Neuronal stem cell (in vitro differentiated cells): ENCODE measurements at places on chromosomes 13 and 19.

GRCh38 chr13:62544928-62545327 is 1129.3 kb upstream of the PCDH20 start:
- no peak overlapping the region for H3K27ac ChIP-seq
- no peak overlapping the region for H3K4me3 ChIP-seq
- no peaks in the 10 kb centered on the region for H3K4me1 ChIP-seq
- no peaks in the 10 kb centered on the region for H3K27me3 ChIP-seq
- no peak for DNase-seq

DNA sequence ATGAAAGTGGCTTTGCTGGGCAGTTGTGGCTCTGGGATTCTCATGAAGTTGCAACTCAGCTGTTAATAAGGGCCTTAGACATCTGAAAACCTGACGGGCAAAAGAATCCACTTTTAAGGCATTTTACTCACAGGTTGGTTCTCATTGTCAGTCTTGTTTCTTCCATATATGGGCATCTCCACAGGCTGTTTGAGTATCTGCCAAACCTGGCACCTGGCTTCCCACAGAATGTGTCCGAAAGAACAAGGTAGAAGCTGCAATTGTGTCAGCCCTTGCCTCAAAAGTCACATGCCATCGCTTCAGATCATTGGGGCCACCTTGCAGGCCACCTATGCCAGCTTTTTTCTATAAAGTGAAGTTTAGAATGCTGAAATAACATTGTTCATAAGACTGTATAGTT is 102.4 kb downstream of the KCTD12 start:
- no peak overlapping the region for H3K27ac ChIP-seq
- H3K4me3 ChIP-seq: no peak overlapping the region
- no peaks in the 10 kb centered on the region for H3K4me1 ChIP-seq
- H3K27me3 ChIP-seq: no peaks in the 10 kb centered on the region
- no peak for DNase-seq

- H3K36me3 ChIP-seq: no peaks in the 10 kb centered on the region
- H3K27ac ChIP-seq: no peak overlapping the region
- peaks cover 2% of the 10 kb centered on the region for H3K4me1 ChIP-seq
- no peak overlapping the region for H3K4me3 ChIP-seq
- no peaks in the 10 kb centered on the region for H3K27me3 ChIP-seq
These were observed 130.2 kb downstream of the IRS2 start for GRCh38 chr13:109656206-109656605.

DNA sequence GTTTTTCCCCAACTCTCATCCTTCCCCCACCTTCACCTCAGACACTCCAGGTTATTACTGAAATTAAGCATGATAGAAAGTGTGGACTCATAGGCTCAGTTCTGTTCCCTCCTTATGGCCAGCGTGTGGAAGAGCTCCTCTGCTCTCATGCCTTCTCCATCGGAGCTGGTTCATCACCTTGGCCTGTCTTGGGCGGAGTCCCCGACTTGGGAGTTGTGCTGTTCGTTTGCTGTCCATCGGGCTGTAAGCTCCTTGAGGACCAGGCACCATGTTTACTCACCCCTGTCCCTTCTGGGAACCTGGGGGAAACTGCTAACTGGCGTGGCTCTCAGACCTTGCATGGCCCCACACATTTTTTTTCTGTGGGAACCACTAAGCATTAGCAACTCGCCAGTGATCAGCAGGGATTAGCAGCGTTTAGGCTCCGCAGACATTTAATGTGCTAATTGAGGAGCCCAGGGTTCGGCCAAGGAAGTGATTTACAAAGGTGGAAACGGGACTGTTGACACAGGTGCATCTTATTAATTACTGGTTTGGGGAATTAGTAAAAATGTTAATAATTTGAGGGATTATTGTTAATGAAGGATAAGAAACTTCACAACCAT is 123.8 kb downstream of the TM9SF2 start:
- peaks cover 2% of the 10 kb centered on the region for H3K4me1 ChIP-seq
- DNase-seq: no peak
- no peaks in the 10 kb centered on the region for H3K27me3 ChIP-seq

- peaks cover 2% of the 10 kb centered on the region for H3K27me3 ChIP-seq
- H3K27ac ChIP-seq: peak overlapping the region; percentile 68
- no peak for DNase-seq
These were observed 2.1 kb upstream of the CIRBP start for GRCh38 chr19:1266916-1267476.

GRCh38 chr19:5050067-5050656 is 81.2 kb downstream of the KDM4B start:
- H3K27ac ChIP-seq: no peak overlapping the region
- H3K27me3 ChIP-seq: no peaks in the 10 kb centered on the region
- peaks cover 56% of the 10 kb centered on the region for H3K36me3 ChIP-seq

GRCh38 chr13:76446191-76446590 is 440.0 kb downstream of the KCTD12 start:
- H3K4me1 ChIP-seq: no peaks in the 10 kb centered on the region
- H3K27ac ChIP-seq: no peak overlapping the region
- H3K36me3 ChIP-seq: no peaks in the 10 kb centered on the region
- no peaks in the 10 kb centered on the region for H3K27me3 ChIP-seq
- no peak overlapping the region for H3K4me3 ChIP-seq
- DNase-seq: no peak

DNA sequence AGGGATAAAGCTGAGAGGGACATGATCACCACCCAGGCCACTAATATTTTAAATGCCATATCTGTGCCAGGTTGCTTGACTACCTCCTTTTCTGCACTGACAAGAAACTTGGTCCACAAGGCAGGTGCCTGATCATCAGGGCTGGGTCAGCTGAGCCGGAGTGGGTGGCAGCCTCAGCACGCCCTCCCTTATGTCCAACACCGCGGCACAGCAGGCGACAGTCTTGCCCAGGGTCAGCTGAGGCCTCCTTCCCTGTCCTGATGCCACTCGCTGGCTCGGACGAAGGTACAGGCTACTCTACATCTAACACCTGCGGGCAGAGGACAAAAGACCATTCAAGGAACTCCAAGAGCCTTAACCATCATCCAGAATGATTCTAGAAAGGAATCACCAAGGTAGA is 16.9 kb downstream of the ZC3H4 start:
- no peak for DNase-seq
- peaks cover 23% of the 10 kb centered on the region for H3K4me1 ChIP-seq
- no peak overlapping the region for H3K4me3 ChIP-seq

GRCh38 chr19:50815439-50815838 is 8.1 kb downstream of the KLK1 start:
- peaks cover 3% of the 10 kb centered on the region for H3K4me1 ChIP-seq
- no peak overlapping the region for H3K4me3 ChIP-seq
- no peak for DNase-seq
- no peak overlapping the region for H3K27ac ChIP-seq

DNA sequence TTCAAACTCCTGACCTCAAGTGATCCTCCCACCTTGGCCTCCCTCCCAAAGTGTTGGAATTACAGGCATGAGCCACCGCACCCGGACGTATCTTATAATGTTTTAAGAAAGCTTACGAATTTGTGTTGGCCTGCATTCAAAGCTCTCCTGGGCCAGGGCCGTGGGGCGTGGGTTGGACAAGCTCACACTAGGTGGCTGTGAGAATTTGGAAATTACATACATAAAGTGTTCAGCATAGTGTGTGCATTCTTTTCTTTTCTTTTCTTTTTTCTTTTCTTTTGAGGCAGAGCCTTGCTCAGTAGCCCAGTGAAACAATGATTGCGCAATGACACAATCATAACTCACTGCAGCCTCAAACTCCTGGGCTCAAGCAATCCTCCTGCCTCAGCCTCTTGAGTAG is 2.6 kb downstream of the ZSWIM4 start:
- no peak overlapping the region for H3K27ac ChIP-seq
- H3K4me1 ChIP-seq: peaks cover 4% of the 10 kb centered on the region
- H3K36me3 ChIP-seq: peaks cover 11% of the 10 kb centered on the region
- H3K27me3 ChIP-seq: no peaks in the 10 kb centered on the region
- no peak for DNase-seq

DNA sequence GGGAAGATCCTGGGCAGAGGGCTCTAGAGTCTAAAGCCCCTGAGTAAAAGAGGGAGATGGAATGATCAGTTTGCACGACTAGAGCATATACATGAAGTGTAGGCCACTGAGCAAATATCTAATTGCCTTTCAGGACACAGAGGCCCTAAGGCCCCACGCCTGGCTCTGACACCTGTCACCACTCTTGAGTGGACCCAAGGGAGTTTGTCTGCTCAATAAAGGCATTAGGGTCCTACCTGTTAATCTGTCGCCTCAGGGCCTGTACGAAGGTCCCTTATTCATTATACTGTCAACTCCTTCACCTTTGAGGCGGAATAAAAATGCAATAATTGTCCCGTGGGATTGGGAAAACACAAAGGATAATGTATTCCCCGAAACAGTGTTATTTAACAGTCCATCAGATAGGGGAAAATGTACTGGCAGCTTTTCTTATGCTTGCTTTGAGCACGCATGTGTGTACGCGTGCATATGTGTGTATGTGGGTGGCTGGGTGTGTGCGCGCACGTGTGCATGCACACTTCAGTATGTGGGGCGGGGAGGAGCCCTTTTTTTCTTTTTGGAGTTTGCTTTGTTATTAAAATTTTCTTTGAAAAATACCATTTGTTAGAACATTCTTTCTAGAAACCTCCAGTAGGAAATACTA is 161.8 kb upstream of the SERP2 start:
- H3K4me3 ChIP-seq: no peak overlapping the region
- H3K27ac ChIP-seq: no peak overlapping the region
- H3K4me1 ChIP-seq: peaks cover 4% of the 10 kb centered on the region
- DNase-seq: no peak
- H3K27me3 ChIP-seq: no peaks in the 10 kb centered on the region

DNA sequence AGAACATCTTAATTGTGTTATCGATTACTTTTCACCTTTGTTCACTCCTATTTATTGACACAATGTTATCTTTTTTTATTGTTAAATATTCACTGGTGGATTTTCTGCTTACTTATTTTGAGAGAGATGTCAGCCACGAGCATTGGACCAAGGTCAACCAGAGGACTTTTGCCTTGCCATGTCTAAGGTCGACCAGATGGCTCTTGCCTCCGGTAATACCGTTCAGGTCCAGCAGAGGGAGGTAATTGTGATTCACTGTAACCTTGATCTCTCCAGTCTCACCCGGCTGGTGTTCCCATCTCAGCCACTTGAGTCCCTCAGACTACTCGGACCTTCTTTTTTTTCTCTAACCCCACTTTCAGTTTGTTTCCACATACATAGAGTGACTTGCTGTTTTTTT is 1438.1 kb downstream of the UQCRFS1 start:
- no peak for DNase-seq
- peaks cover 17% of the 10 kb centered on the region for H3K36me3 ChIP-seq
- H3K27me3 ChIP-seq: no peaks in the 10 kb centered on the region
- no peak overlapping the region for H3K4me3 ChIP-seq
- no peak overlapping the region for H3K27ac ChIP-seq
